ENCODE measurements at places on chromosomes 3 and 15.

DNA sequence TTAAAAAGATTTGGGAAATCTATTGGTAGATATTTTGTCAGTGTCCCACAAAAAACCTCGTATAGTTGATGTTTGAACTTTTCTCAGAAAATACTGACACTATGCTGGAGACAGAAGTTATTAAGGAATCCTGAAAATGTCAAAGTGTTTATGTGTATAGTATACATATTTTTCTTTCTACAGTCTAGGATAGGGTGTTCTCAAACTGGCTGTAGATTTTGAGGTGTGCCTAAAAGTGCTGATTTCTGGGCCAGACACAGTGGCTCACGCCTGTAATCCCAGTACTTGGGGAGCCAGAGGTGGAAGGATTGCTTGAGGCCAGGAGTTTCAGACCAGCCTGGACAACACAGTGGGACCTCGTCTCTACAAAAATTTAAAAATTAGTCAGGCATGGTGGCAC is 322.0 kb downstream of the NLGN1 start:
- DNase-seq = no peak

DNA sequence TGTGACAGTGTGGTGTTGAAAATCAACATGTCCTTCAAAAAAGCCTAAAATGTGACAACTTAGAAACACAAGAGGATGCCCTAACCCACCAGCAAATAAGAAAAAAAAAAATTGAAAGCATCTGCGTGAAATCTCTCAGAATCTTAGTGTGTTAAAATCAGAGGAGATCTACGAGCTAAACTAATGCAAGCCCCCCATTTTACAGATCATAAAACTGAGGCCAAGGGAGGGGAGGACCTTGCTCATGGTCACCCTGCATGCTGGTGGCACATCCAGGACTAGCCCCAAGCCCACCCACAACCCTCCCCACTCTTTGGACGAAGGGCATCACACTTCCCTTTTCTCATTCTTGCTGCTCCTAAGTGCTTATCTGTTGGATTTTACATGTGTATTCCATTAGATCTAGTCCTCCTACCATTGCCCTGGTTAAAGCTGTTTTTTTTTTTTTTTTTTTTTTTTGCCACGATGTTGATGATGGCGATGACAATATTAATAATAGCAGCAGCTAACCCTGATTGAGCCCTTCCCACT is 29.1 kb upstream of the NOX5 start:
- no peak for DNase-seq

DNA sequence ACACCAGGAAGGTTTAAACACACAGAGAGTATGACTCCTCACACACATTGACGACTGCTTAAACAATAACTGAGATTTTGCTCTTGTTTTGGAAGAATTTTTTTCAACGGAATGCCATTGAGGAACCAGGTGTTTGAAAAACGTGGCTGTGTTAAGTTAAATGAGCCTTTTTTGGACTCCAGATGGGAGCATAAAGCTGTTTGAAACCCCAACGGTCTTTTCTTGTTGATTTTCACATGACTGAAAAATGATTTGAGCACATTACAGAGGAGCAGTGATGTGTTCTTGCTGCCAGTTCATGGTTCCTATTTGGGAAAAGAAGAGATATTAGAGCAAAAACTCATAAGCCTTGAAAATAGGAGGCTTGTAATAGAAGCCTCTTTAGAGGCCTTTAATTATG is 97.8 kb upstream of the SELENOK start:
- DNase-seq = no peak

GRCh38 chr15:90306560-90306959 is 41.1 kb downstream of the NGRN start:
- no peak for DNase-seq

Measured in renal cortex interstitium (tissue), 15 donors.